Activated CD4-positive, alpha-beta T cell treated with anti-CD3 and anti-CD28 coated beads, Interleukin-2, amount 10 ng/mL, durations not matched to agents 24 days and 14 days (primary cell): ENCODE measurements at places on chromosomes 5 and 9. TPM values are rescaled to one million over a fixed set of nuclear protein-coding genes. Genes with fewer than 3 reads are reported as not detected.

The FOXD4L3 gene
- not detected in 2 replicates for total RNA-seq

The PCDHA9 gene
- not detected in 2 replicates for total RNA-seq

The SOX30 gene
- 0.19 TPM in 1 of 2 replicates, not detected in the other for total RNA-seq

The CCL28 gene
- 7.4 and 7.5 TPM in 2 replicates for total RNA-seq

The HABP4 gene
- 8.8 and 9.1 TPM in 2 replicates for total RNA-seq

The HAVCR2 gene
- 70.0 and 73.1 TPM in 2 replicates for total RNA-seq

The FAT2 gene
- not detected in 2 replicates for total RNA-seq

The FOXD4L5 gene
- total RNA-seq, result 0.17 TPM in 1 of 2 replicates, not detected in the other

The ANKRD31 gene
- 0.33 and 0.47 TPM in 2 replicates for total RNA-seq

The ARHGEF39 gene
- total RNA-seq, result 9.9 and 10.8 TPM in 2 replicates

The NEUROG1 gene
- not detected in 2 replicates for total RNA-seq

The ISL1 gene
- total RNA-seq, result not detected in 2 replicates

The SLC27A4 gene
- total RNA-seq, result 37.0 and 37.9 TPM in 2 replicates

The IGFBPL1 gene
- total RNA-seq, result not detected in 2 replicates

The ITGA1 gene
- 1.6 and 2.2 TPM in 2 replicates for total RNA-seq

The PAPPA gene
- total RNA-seq, result not detected in 2 replicates

The NUTM2G gene
- total RNA-seq, result not detected in 2 replicates

The MEIKIN gene
- total RNA-seq, result not detected in 2 replicates

The GRIA1 gene
- total RNA-seq, result not detected in 2 replicates

The WNK2 gene
- 2.7 and 4.0 TPM in 2 replicates for total RNA-seq

The SLC38A9 gene
- 20.5 and 21.4 TPM in 2 replicates for total RNA-seq

The C5orf58 gene
- total RNA-seq, result not detected in 2 replicates

The PITX1 gene
- total RNA-seq, result 0.61 and 0.78 TPM in 2 replicates

The FBLL1 gene
- total RNA-seq, result not detected in 2 replicates

The ST8SIA4 gene
- total RNA-seq, result 61.3 and 62.3 TPM in 2 replicates

The NOXA1 gene
- 0.30 and 0.36 TPM in 2 replicates for total RNA-seq

The FOXD4 gene
- not detected in 2 replicates for total RNA-seq

The SLC25A2 gene
- 0.14 and 0.23 TPM in 2 replicates for total RNA-seq

The MYOT gene
- total RNA-seq, result not detected in 2 replicates

The PCYOX1L gene
- 19.8 and 21.2 TPM in 2 replicates for total RNA-seq

The MSX2 gene
- total RNA-seq, result not detected in 2 replicates

The LHX2 gene
- not detected in 2 replicates for total RNA-seq

The TAS2R1 gene
- not detected in 2 replicates for total RNA-seq

The HMCN2 gene
- total RNA-seq, result not detected in 2 replicates

The IPPK gene
- total RNA-seq, result 13.5 and 15.6 TPM in 2 replicates

The CYLC2 gene
- not detected in 2 replicates for total RNA-seq

The SLC6A3 gene
- not detected in 2 replicates for total RNA-seq

The TSLP gene
- total RNA-seq, result 0.09 and 0.42 TPM in 2 replicates

The FGD3 gene
- 39.5 and 39.7 TPM in 2 replicates for total RNA-seq

The RASEF gene
- not detected in 2 replicates for total RNA-seq

The NR5A1 gene
- not detected in 2 replicates for total RNA-seq

The PCDHB9 gene
- total RNA-seq, result not detected in 2 replicates

The SLC1A3 gene
- total RNA-seq, result not detected in 2 replicates

The PLPPR1 gene
- total RNA-seq, result not detected in 2 replicates

The FAF2 gene
- 42.8 and 43.9 TPM in 2 replicates for total RNA-seq

The TTC23L gene
- total RNA-seq, result not detected in 2 replicates

The IL31RA gene
- 0.63 and 0.92 TPM in 2 replicates for total RNA-seq

The ENTPD8 gene
- total RNA-seq, result not detected in 2 replicates

The CREBRF gene
- 6.2 and 6.7 TPM in 2 replicates for total RNA-seq

The ZFAND5 gene
- 115 and 121 TPM in 2 replicates for total RNA-seq
